ENCODE measurements at places on chromosomes 6 and 20.

DNA sequence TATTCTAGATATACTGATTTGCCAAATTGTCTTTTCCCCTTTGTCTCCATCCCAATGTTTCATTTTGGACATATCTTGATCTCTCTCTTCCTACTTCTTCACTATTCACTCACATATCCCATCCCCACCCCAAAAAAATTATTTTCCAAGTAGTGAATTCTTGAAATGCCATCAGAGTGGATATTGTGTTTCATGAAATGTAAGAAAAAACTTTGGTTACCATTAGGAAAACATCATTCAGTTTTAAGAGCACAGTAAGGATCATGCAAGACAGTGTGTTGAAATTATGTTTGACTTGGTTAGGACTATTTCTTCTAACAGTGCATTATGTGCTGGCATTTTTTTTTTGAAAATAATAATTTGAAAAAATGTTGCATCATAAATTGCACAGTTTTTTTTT, 5.7 kb downstream of the RSPO3 start:
- no peak for DNase-seq

DNA sequence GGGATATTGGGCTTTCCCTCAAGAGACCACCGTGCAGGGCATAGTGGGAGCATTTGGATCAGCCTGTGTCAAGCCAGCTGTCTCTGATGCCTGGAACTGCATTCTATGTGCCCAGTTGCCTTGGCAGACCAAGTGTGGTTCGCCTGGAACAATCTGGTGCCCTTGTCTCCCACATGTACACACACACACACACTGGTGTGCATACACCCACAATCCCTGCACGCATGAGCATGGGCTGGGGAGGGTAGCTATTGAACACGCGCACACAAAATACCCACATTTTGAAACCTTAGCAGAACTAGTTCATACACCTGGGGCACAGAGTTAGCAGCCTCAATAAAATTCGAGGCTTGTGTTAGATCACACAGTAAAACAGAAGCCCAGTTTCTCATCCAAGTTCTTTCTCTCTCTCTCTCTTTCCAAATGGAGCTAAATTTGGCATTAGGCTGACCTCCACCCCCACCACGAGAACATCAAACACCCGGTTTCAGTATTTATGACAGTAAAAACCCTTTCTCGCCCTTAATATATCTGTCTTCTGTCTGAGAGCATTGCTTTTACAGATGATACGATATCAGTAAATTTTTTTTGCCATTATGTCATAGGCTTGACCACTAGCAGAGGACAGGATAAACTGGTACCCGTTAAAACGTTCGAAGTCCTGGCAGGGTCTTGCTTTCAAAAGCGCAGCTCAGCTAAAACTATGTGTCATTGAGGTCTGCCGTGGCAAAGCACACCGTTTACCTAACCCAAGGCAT, 18.2 kb upstream of the NFATC2 start:
- DNase-seq, result no peak

- DNase-seq, result no peak
Measured at GRCh38 chr6:84002226-84002625, 31.3 kb upstream of the MRAP2 start.

GRCh38 chr20:61879303-61879620, 186.4 kb downstream of the TAF4 start:
- no peak for DNase-seq

GRCh38 chr6:143234734-143235133, 174.0 kb downstream of the AIG1 start:
- no peak for DNase-seq

DNA sequence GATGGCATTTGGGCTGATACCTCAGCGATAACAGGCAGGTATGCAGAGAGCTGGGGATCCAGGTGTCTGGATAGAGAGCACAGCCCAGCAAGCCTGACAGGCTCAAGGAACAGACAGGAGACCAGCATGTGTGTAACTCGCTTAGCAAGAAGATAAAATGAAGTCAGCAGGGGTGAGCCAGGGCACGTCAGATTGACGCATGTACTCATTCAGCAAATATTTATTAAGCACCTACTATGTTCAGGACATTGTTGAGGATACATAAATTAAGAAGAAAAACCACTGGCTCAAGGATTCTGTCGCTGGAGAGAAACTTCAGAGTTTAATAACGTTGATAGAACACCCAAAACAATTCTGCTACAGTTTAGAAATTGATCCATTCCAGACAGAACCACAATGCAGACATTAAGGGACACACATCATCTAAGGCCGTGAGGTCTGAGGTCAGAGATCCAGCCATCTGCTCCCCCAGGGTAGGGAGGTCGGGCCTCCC, 1.0 kb upstream of the DUSP22 start:
- no peak for DNase-seq

DNA sequence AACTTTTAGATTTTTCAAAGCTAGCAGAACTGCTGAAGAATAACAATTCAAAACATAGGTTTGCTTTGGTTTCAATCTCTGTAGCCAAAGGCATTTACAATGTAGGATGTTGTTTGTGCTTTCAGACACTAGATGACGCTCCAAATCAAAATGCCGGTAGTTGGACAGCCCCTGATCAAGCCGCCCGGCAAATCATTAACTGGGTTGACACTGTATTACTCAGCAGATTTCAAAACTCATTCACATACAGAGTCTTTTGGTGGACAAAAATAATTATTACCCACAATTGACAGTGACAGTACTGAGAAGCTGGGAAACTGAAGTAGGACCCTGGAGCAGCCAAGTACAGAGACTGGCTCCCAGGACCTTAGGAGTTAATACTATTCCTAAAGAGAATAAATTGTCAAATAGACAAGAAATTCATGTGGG, 21.3 kb upstream of the HFE start:
- no peak for DNase-seq

DNA sequence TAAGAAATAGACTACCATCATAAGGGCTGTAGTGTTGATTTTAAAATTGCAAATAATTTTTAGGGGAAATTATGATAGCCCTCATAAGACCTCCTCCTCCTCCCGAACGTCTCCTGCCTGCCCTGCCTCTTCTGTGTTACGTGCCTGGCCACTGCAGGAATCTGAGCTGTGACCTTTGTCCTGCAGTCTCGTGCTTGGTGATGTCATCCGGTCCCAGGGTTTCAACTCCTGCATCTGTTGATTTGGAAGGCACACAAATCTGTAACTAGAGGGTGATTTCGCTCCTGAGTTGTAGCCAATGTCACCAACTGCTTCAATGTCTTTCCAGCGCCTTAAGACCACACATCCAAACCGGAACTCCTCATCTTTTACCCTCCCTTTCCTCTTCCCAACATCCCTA, 163.2 kb downstream of the AIG1 start:
- peak; percentile 54 for DNase-seq

- DNase-seq, result no peak
Measured at GRCh38 chr20:2213401-2213800, 82.4 kb upstream of the TGM3 start.

DNA sequence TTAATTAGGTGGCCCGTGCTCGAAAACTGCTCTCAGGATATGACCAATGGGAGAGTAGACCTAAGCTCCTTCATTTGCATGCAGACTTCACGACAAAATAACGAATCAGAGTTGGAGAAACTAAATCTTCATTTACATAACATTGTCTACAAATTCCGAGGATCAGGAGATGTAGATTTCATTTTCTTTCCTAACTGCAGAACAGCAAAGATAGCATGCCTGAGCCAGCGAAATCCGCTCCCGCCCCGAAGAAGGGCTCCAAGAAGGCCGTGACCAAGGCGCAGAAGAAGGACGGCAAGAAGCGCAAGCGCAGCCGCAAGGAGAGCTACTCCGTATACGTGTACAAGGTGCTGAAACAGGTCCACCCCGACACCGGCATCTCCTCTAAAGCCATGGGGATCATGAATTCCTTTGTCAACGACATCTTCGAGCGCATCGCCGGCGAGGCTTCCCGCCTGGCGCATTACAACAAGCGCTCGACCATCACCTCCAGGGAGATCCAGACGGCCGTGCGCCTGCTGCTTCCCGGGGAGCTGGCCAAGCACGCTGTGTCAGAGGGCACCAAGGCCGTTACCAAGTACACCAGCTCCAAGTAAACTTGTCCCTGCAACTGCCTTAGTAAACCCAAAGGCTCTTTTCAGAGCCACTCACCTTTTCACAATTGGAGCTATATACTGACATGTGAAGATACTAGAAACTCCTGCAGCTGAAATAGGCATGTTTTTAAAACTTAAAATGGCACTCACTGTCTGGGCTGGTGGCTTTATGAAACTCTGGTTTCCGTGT, 96.5 kb downstream of the HFE start:
- peak; percentile 53 for DNase-seq

DNA sequence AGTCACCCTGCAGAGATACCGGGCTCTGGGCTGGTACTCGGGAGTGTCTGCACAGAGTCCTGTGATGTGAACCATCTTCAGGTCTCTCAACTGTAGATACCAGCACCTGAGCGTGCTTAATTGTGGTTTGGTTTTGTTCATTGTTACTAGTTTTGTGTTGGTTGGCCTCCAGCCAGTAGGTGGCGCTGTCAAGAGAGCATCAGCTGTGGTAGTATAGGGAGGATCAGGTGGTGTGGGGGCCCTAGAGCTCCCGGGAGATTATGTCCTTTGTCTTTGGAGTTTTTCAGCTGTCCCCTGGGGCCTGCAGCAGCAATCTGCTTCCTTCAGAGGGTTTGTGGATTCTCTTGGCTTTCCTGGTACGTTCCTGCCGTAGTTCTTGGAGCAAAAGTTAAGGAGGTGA, 67.9 kb downstream of the CDYL start:
- no peak for DNase-seq

- DNase-seq, result no peak
Measured at GRCh38 chr6:43858161-43859153, 88.4 kb downstream of the VEGFA start.

GRCh38 chr6:89583559-89583958, 55.0 kb downstream of the LYRM2 start:
- no peak for DNase-seq

DNA sequence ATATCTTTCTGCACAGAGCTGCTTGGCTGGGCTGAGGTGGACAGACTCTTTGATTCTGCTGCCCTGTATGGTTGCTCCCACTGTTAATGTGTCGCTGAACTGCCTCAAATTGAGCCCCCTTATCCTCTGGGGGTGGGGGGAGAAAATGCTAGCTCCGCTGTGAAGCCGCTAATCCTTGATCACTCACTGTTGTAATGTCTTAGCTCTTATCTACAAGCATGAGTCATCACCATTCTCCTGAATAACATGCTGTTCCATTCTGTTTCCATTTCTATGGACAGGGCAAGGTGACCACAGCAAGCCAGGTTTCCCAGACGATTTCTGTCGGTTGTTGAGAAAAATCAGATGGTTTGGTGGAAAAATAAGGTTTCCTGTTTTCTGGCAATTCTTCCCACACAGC, 218.4 kb upstream of the GGTLC1 start:
- DNase-seq, result no peak

DNA sequence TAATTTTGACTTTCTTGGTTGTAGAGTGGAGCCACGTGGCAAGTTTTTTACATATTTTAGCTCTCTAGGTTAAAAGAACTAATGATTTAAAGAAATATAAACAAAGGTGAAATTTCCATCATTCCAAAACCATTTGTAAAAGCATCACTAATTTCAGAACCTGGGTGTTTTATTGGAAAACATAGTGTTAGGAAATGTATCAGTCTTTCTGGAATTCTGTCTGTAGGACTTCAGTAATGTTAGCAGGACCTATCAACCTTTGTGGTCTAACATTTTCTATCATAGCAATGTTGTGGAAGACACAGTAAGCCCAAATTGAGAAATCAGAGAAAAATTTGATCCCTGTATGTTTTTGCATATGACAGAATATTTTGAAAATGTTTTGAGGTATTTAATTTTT, 28.3 kb downstream of the L3MBTL3 start:
- no peak for DNase-seq

DNA sequence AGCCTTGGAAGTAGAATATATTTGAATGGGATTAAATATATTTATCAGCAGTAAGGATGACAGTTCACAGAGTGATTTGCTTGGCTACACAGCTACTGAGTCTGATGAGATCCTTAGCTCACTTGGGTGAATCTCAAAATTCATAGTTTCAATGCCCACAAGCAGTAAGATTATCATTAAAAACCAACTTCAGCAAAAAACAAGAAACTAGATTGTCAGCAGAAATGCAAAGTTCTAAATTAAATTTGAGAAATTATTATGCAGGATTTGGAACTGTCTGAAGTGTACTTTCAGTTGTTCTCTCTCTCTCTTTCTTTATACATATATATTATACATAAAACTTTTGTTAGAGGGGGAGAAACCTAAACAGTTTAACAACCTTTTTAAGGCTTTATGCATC, 288.8 kb upstream of the SASH1 start:
- no peak for DNase-seq

- DNase-seq, result no peak
Measured at GRCh38 chr20:24837781-24838450, 111.2 kb upstream of the CST7 start.

DNA sequence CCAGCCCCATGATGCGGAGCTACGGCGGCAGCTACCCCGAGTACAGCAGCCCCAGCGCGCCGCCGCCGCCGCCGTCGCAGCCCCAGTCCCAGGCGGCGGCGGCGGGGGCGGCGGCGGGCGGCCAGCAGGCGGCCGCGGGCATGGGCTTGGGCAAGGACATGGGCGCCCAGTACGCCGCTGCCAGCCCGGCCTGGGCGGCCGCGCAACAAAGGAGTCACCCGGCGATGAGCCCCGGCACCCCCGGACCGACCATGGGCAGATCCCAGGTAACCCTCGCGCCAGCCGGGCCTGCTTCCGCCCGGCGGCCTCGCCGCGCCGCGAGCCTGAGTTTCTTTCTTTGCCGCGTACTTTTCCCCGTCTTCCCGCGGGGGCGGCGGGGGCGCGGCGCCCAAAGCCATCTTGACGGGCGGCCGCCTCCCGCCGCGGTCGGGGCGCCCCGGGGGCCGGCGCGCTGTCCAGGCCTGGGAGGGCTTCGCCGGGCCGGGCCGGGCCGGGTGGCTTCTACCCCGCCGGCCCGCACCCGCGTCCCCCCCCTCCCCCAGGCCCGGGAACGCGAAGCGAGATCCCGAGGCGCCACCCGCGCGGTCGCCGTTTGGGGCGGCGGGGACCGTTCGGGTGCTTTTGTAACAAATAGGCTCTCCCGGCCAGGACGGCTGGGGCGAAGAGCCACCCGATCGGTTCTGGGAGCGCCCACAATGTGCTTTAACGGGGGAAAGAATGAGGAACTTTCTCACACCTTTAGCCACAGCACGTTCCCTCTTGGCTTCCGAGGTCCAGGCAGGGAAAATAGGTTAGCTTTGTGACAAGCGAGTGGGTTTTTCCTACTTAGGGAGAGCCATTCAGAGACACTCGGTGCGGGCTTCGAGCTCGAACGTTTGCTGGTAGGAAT, 2.3 kb downstream of the ARID1B start:
- DNase-seq, result peak; percentile 64

DNA sequence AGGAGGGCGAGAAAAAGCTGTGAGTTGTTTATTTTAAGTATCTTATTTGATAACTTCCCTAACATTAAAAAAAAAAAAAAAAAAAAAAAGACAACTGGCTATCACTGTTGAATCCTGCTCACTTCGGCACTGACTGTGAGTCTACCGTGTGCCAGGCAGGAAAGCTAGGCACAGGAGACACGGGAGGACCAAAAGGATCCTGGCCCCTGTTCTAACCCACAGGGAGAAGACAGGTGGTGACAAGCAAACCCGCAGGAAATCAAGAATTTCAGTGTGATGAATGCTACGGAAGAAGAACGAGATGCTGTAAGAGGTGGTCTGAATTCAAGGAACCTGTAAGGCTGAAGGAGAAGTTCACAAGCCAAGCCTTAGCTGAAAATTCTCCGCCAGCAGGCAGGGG, 94.7 kb upstream of the NFATC2 start:
- DNase-seq, result no peak

- no peak for DNase-seq
Measured at GRCh38 chr20:24462460-24463010, 6.9 kb upstream of the SYNDIG1 start.

GRCh38 chr20:46230801-46231282, 77.5 kb downstream of the CDH22 start:
- DNase-seq, result peak; percentile 33

Measured in left ventricle myocardium inferior (tissue), 1 donor.